ENCODE measurements at places on chromosomes 7 and 10.

GRCh38 chr10:50636618-50637579, 13.1 kb upstream of the SGMS1 start:
- no peak for DNase-seq

- DNase-seq = no peak
Observed at GRCh38 chr10:21369697-21370096, 155.8 kb downstream of the SKIDA1 start.

DNA sequence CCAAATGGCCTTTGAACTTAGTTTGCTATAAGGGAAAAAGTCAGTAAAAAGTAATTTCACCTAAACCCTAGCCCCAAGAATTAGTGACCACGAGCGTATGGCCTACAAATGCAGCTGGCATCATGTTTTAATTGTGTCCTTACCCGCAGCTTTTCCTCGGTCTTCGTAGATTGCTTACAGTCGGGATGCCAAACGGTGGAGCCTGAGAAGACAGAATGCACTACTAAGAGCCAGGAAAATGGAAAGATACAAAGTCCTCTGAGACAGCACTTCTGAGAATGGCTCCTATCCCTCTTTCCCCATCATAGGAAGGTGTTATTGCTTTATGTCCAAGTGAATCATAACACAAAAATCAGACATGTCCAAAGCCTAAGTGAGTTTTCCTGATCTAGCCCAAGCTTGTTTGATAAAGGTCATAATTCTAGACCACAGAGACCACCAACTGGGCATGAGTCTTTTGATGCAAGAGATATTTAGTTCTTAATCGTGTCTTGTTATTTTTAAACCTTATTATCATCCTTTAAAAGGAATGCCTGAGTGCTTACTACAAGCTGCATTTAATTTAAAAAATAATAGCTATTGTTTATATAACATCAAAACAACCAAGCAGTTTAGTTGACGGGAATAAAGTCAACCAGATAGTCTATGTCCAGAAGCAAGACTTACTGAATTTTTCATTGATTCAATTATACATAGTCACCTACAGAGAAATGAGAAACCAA, 83.7 kb upstream of the AFAP1L2 start:
- DNase-seq = no peak

DNA sequence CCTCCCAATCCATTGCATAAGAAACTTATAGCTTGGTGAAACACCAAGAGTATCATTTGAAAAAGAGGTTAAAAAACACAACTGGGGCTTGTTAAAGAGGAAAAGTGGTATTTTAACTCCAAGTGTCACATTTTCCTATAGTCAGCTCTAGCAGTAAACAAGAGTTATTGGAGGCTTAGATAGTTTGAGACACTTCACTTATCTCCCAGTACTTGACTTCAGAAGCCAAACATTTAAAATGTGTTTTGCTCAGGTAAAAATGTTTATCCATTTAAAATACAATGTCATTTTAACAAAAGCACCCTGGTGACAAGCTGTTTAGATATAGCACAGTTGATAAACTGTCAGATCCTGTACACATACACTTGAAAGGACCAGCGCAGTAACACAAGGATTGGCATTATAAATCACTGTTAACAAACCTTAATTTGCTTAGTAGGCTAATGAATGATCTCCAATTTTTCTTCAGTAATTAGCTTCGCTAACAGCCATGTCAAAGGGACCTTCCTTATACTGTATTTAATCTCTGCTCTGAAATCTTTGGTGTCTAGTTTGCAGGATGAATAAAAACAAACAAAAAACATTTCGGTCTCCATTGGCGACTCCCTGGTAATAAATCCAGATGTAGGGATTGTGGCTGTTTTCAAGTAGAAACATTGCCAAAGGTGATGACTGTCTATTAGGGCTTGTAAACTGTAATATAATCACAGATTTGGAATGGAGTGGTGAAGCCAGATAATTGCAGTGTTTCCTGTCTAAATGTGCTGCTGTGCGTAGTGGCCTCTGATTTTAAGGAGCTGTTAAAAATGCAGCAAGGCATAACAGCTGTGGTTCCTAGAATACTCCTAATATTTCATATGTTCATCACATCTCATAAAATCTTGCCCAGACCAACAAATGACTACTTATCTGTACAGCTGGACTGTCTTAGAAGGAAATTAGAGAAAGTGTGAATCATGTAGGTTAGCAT, 545.1 kb downstream of the AUTS2 start:
- DNase-seq = no peak

DNA sequence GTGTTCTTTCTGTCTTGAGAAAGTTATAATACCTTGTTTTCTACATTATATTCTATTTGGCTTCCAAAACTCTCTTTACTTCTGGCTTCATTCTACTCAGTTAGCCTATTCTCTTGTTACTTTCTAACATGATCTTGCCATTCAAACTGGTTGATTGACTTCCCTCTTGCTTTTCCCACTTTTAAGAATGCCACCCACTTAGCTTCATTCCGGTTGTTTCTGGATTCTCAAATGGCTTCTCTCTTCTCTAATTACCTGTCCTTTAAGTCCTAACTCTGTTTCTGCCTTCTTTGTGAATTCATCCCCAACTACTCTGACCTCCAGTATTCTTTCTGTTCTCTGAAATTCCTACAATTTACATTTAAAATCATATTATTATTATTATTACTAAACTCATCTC, 52.0 kb downstream of the ANKIB1 start:
- DNase-seq = no peak

- DNase-seq = no peak
Observed at GRCh38 chr7:81111358-81111757, 192.5 kb upstream of the SEMA3C start.

GRCh38 chr7:36747280-36748016, 23.2 kb upstream of the AOAH start:
- DNase-seq = no peak

DNA sequence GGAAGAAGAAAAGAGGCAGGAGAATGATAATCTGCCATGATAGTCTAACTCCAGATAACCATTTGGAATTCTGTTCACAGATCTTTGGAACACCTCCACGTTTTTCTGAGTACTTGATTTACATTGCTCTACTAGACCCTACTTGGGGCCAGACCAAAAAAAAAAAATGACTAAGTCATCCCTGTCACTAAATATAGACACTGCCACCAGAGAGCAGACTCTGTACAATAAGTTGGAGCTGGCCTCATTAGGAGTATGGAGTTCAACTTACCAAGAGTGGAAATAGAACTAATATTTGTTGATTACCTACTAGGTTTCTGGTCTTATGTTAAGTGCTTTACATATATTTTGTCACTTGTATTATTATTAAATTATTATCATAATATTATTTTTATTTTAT, 80.9 kb upstream of the ZNF800 start:
- DNase-seq = no peak

GRCh38 chr10:43815181-43815885, 166.7 kb upstream of the ZNF32 start:
- no peak for DNase-seq

DNA sequence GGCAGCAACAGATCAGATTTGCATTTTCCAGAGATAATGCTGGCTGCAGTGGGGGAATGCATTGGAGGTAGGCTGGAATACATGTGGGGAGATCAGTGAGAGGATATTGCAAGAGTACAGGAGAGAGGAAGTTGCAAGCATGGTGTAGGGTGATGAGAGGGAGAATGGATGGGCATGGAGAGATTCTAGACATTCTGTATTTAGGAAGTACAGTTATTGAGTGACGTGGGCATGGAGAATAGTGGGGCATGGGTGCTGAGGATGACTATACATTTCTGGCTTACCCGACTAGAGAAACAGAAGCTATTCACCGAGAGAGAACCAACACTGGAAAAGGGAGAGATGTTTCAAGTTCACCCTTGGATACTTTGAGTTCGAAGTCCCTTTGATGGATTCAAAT, 116.9 kb upstream of the SVIL start:
- no peak for DNase-seq

DNA sequence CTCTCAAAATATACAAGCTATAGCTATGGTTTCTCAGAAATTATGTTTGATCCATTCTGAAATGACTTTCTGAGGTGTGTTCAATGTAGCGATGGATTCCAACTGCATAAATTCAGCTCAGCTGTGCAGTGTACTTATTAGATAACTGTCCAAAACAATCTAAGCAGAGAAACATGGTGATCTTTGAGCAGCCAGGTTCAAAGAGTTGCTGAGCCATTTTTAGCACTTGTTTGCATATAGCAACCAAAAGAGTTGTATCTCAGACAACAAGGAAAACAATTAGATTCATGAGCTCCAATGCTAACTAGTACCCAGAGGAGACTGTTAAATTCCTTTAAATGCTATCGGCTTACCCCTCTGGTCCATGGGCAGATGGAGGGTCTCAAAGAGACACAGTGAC, 15.9 kb upstream of the KCNIP2 start:
- DNase-seq = no peak

GRCh38 chr7:100933734-100934133, 15.6 kb upstream of the MUC3A start:
- no peak for DNase-seq

- DNase-seq = no peak
Observed at GRCh38 chr10:32156031-32156495, 99.8 kb upstream of the KIF5B start.

- DNase-seq = no peak
Observed at GRCh38 chr7:148264933-148265557, 325.5 kb upstream of the C7orf33 start.

DNA sequence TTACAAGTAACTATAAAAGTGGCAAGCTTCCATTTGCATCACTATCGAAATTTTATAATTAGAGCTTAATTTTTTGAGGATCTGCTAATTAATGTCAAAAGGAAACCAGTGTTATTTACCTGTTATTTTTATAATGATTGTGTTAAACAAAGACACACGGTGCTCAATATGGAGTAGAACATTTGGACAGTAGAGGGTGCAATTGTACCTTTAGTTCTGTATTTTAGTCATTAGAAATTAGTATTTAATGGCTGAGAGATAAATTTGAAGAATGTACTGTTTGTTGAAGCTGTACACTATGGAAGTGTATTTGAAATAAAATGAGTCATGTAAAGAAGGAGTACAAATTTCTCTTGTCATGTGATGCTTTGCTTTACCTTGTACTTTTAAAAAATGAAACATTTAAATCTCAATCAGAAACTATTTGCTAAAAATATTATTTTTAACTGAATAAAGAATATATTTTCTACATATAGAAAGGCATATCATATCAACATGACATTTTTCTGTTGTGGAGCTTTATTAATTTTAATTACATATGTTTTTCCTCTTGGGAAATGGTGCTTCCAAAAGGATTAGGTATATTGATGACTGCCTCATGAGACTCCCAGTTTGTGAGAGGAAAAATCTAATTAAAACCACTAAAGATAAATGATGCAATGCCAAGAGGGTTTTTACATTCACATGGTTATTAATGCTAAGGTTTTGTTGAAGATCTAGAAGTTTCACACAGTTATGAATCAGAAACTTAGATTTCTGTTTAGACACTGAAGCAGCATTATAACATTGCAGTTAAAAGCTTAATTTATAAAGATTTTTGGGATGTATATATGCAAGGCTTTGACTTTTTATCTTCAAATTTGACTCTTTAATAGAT, 10.4 kb upstream of the PRKG1 start:
- no peak for DNase-seq

DNA sequence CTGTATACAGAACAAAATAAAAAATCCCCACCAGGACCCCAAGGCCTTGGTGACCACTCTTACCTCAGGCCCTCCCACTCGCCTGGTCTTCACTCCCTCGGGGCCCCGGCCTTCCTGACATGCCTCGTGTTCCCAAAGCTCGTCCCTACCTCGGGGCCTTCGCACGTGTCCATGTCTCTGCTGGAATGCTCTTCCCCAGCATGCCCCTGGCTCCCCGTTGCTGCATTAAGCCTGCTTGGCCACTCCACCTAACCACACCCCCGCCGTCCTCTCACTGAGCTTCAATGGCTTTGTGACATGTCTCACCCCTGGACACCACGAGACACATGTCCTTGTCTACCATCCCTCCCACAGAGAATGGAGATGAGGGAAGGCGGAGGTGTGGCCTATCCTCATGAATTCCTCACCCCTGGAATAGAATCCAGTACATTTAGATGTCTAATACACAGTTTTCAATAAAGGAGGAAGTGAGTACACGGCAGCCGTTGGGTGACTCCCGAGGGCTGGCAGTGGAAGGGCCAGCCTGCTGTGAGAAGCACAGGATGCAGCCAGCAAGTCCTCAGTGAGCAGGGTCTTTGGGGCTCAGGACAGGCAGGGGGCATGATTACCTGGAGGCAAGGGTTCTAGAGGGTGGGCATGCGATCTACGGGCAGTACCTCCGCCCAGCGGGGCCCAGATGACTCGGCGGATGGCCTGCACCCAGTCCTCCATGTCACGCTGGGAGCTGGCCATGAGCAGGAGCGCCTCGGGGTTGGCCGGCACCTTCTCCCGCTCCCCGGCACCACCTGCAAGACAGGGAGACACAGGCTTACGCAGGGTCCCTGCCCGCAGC, 125.7 kb downstream of the ARHGAP22 start:
- DNase-seq = no peak

Data from mesothelial cell of epicardium (in vitro differentiated cells).